ENCODE measurements at places on chromosomes 2 and 18.

GRCh38 chr2:185338104-185338503 lies 400.5 kb upstream of the FSIP2 start:
- DNase-seq = no peak

DNA sequence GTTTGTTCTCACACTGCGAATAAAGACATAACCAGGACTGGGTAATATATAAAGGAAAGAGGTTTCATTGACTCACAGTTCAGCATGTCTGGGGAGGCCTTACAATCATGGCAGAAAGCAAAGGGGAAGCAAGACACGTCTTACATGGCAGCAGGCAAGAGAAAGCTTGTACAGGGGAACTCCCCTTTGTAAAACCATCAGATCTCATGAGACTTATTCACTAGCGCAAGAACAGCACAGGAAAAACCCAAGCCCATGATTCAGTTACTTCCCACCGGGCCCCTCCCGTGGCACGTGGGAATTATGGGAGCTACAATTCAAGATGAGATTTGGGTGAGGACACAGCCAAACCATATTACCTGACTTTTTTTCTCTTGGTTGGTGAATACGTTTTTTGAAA lies 51.3 kb downstream of the TMEM247 start:
- no peak for DNase-seq

DNA sequence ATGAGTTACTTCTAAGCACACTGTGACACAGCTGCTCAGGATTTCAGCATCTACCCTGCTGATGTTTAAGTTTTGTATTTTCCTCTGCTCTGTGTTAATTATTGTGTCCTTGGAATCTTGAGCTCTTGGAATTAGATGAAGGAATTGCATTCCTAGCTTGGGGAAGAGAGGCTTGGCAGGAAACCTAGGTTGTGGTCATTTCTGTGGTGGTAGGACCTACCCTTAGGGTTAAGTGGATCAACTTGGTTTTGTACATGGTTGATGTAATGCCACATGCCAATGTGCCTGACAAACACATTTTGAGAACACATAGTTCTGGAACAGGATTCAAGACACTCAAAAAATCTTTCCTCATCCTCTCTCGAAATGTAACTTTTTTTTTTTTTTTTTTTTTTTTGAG lies 264.5 kb upstream of the MEX3C start:
- DNase-seq = no peak

- DNase-seq = no peak
These were observed 300.8 kb upstream of the MEX3C start for GRCh38 chr18:51498085-51498855.

GRCh38 chr2:229409751-229410181 lies 138.7 kb upstream of the PID1 start:
- no peak for DNase-seq

DNA sequence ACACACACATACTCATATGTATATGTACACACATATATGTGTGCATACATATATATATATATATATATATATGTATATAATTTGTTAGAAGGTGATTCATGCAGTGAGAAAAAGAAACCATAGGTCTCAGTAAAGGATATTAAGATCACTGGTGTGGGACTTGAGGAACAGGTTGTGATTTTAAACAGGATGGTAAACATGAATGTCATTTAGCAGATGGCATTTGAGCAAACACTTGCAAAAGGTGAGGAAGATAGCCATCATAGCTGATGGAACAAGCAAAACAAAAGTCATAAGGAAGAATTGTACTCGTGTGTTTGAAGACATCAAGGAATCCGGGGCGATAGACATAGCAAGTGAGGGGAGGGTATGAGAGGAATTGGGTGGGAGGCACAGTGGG lies 784.5 kb downstream of the TSN start:
- DNase-seq = no peak

- DNase-seq = no peak
These were observed 47.0 kb upstream of the MAP3K20 start for GRCh38 chr2:173028671-173029070.

- DNase-seq = no peak
These were observed 54.2 kb upstream of the CTDP1 start for GRCh38 chr18:79625195-79625923.

DNA sequence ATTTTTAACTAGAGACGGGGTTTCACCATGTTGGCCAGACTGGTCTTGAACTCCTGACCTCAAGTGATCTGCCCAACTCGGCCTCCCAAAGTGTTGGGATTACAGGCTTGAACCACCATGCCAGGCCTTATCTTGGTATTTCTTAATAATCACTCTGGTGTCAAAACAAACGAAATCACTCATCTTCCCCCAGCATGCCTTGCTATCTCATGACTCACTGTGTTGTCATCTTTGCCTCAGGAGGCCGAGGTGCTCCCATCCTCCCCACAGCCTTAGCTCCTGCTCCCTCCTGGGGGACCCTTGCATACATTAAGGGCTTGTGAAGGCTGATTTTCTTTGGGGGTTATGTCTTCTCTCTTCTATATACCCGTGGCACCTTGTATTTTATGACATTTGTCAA lies 250.1 kb upstream of the DPP10 start:
- DNase-seq = no peak

DNA sequence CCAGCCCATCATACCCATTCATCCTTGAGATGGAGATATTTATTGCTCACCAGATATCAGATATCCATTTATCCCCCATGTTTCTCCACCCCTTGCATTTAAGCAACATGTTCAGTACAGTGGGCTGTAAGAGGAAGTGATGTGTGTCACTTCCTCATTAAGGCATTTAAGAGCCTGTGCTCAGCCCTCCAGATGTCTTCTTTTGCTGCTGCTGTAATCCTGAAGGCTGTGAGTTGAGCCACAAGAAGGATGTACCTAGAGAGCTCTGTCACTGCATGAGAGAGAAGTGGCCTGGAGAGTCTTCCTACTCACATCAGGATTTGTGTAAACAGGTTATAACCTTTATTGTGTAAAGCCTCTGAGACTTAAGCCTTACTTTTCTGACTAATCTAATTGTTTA lies 151.8 kb upstream of the UNC80 start:
- DNase-seq = no peak

GRCh38 chr2:62939735-62940491 lies 110.7 kb upstream of the OTX1 start:
- DNase-seq = no peak

GRCh38 chr2:30679426-30680088 lies 127.7 kb downstream of the CAPN13 start:
- no peak for DNase-seq

GRCh38 chr2:172231508-172231907 lies 128.8 kb upstream of the DLX2 start:
- DNase-seq = no peak

DNA sequence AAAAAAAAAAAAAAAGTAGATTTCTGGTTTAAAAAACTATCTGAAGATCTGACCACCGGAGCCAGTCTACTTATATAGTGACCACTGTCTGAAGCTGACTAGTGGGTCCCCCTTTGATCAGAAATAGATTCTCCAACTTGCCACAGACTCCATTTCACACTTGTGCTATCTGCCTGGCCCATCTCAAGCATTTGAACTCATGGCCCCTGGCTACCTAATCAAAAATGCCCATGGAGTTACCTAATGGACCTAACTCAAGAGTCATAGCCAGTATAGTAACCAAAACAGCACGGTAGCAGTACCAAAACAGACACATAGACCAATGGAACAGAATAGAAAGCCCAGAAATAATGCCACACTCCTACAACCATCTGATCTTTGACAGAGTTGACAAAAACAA lies 17.0 kb upstream of the ATL2 start:
- no peak for DNase-seq

- no peak for DNase-seq
These were observed 676.6 kb downstream of the TDRD15 start for GRCh38 chr2:21800356-21800755.

GRCh38 chr18:35983147-35983546 lies 10.7 kb downstream of the RMP24 start:
- no peak for DNase-seq

GRCh38 chr2:74944987-74945787 lies 13.3 kb upstream of the POLE4 start:
- no peak for DNase-seq

GRCh38 chr2:33496150-33496549 lies 19.7 kb downstream of the RASGRP3 start:
- no peak for DNase-seq

GRCh38 chr2:120326066-120326465 lies 19.9 kb upstream of the INHBB start:
- no peak for DNase-seq

DNA sequence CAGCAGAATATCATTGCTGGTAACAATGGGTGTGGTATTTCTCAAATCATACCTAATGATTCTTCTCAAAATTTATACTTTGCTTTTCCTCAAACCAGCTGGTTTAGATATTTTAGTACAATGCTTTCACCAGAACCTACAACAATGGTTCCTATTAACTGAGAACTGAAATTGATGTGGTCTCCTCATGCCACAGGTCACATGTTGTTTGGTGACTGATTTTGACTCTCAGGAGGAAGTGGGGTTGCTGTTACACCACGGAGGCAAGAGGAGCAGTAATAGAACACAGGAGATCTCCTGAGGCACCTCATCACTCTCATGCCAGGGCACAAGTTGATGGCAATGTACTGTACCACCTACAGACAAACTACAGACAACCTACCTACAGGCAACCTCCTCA lies 3.0 kb upstream of the CEP68 start:
- peak; percentile 69 for DNase-seq

DNA sequence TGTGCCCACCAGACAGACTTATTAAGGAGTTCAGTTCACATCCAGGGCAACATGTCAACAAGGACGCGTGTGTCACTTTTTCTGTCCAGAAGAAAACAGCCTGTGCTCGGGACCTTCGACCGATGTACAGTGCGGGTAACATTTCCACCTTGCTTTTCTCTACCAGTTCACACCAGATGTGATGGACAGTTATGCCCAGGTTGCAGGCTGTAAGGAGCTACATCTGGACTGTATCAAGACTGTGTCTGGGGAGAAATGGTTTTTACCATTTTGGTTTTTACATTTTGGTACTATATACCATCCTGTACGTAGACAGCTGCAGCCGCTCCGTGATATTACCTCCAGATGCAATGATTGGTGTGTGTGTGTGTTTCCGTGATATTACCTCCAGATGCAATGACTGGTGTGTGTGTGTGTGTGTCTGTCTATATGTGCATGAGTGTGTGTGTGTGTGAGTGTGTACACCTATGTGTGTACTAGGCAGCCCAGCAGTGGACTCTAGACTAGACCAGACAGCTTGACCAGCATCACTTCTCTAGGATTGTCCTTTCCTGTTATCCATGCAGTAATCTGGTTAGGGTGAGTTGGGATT lies 118.0 kb downstream of the COL6A3 start:
- no peak for DNase-seq

DNA sequence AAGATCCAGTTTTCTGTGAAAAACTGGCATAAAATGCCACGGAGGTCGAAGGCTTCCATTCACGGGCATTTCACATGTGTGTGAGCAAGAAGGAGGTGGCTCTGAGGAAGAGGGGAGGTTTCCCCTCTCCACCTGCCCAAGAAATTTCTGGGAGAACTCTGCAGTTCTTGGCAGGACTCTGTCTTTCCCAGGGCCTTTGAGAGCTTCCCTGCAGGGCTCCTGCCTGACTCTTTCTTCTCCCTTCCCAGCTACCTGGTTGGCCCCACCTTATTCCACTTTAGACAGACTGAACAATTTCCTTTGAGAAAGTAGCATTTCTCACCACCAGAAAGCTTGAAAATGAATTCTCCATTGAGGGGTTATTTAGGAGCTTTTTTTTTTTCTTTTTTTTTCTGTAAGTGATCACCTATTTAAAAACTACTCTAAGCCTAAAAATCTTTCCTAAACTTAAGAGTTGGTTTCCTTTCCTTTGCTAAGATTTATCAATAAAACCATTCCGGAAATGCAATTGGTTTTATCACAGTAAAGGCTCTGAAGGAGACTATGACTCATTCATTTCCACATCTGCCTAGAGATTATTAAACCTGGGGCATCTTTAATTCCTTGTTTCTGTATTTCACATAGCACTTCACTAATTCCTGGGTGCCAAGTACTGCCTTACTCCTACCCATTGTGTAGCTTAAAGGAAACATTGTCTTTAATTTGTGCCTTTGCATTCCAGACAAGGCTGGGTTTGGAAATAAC lies 59.3 kb downstream of the UNC80 start:
- DNase-seq = no peak

DNA sequence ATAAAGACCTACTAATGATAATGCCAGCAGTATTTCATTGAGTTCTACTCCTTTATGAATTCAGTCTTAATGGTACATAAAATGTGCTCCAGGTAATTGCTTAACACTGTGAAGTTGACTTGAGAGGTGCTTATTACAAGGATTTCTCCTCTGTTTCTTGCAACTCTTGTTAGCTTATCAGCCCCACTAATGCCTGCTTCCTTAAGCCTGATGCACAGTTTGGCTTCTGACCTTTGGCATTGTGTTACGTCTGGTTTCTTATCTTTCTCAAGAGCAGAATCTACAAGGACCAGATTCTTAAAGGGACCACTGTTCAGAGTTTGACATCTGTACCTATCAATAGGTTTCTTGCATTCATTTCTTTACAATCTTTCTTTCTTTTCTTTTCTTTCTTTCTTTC lies 223.9 kb upstream of the CWC22 start:
- no peak for DNase-seq

GRCh38 chr2:63522950-63523349 lies 65.3 kb downstream of the WDPCP start:
- no peak for DNase-seq

- DNase-seq = no peak
These were observed 11.9 kb downstream of the ZNF407 start for GRCh38 chr18:74609535-74609934.

- no peak for DNase-seq
These were observed 87.7 kb upstream of the SMAD7 start for GRCh38 chr18:49038423-49038822.

- no peak for DNase-seq
These were observed 240.7 kb downstream of the CAMKMT start for GRCh38 chr2:44602446-44602845.

- no peak for DNase-seq
These were observed 418.2 kb downstream of the GRB14 start for GRCh38 chr2:164203131-164203530.

GRCh38 chr2:241726459-241726858 lies 8.0 kb upstream of the D2HGDH start:
- no peak for DNase-seq

DNA sequence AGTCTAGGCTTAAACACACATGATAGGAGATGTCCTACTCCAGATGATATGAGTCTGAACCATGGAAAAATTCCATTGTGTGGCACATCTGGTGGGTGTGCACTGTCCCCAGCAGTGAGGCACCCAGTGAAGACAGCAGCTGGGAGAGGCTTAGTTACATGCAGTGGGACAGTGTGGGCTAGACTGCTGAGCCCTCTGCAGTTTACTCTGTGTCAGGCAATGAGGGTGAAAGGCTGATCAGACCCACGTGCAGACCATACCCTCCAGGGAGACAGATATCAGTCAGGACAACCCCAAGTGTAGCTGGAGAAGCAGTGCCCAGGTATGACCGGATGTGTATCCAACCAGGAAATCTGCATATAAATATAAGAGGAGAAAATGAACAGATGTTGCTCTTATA lies 13.4 kb downstream of the IL37 start:
- no peak for DNase-seq

GRCh38 chr2:48272199-48272598 lies 257.8 kb upstream of the STON1 start:
- DNase-seq = no peak
